ENCODE measurements at places on chromosomes 7 and 10.

- DNase-seq, result no peak
Measured at GRCh38 chr10:127283017-127283416, 86.6 kb upstream of the INSYN2A start.

DNA sequence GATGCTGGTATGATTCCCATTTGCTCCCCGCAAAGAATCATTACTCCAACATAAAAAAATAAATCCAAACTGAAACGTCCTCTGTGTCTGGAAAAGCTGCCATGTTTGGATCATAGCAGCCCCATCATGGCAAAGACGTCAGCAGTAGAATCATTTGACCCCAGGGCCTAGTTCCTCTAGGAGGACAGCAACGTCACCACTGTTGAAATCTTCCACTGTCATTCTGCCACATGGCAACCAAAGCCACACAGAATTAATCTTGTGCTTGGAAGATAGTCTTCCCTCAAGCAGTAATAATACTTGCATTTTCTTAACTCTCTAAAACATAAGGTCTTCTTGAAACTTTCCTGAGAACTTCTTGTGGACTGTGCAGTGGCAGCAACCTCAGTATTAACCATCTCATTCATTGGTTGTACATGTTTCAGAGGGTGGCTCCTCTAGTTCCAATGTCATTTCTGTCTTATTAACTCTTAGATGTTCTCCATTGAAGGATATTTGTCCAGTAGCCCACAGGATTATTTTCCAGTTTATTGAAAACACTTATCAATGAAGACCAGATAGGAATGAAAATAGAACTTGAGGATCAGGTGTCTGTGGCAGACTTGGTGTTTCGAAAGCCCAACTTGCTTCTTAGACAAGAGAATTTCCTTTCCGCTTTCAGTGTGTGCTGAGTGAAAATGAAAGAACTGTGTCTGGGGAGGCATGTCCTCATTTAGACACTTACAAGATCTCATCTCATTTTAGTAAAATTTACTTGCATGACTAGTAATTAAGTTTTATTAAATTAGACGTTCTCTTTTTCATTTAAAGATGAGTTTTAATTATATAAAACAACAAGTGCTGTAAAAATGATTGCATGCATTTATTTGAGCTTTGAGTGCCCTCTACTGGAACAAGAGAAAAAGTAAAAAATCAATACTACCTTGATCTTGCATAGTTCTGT is 28.9 kb upstream of the INHBA start:
- no peak for DNase-seq

DNA sequence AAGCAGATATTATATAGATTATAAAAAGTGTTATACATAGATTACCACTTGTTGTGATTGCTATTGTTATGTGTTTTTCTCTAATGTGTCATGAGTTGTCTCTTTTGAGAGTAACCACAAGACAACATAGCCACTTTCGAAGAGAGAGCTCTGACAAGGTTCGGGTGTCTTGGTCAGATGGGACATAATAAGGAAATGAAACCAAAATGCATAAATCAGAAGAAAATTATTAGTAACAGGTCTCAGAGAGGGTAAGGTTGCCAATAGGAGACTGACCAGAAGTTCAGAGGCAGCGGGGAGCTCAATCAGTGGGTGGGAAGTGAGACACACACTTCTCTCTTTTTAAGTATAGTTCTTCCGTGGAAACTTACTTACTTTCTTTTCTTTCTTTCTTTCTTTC is 639.2 kb upstream of the POT1 start:
- DNase-seq, result no peak

DNA sequence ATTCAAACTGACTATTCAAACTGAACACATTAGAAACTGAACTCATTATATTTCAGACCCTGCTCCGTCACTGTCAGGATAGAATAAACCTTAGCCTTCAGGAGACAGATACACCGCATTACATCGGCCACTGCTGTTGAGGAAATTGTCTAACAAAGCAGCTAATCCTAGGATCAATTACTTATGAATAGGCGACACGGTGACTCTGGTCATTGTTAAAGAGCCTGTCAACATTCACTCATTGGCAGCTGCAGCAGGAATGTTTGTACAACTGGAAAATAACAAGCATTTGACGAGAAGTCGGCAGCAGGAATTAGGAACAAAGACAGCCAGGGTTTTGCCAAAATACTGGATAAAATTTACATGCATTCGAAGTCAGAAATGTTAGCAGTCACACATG is 112.0 kb upstream of the MKX start:
- DNase-seq, result no peak

DNA sequence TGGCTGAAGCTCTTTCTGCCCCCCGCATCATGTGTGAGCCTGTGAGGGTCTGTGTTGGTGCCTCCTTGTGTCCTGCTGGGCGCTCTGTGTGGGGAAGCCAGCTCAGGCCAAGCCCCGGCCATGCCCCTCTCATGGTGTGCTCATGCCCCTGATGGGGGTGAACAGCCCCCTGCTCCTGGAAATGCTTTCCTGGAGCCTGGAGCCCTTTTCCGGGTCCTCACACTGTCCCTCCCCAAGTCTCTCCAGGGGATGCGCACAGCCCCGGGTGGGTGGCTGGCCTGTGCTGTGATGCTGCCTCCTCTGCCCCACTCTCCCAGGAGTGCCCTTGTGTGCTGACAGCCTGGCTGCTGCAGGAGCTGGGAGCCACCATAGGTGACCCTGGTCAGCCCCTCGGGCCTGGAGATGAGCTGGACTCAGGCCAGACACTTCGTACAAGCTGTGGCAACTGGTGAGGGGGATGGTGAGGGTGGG is 20.8 kb upstream of the ZNF862 start:
- no peak for DNase-seq

DNA sequence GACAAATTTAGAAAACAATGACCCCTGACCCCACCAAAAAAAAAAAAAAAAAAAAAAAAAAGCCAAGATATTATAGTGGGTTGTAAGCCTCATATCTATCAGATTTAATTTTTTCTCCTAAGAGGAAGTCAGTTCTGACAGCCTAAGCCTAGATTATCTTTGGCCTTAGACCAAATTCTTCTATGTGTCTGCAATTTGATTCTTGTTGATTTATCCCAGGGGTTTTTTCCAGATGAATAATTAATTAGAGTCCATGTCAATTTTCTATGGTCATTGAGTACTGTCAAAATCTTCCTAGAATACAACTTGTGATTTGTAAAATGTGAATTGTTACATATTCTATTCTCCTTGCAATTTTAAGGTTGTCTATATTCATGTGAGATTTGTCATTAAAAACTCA is 151.6 kb upstream of the CACNA2D1 start:
- DNase-seq, result no peak

DNA sequence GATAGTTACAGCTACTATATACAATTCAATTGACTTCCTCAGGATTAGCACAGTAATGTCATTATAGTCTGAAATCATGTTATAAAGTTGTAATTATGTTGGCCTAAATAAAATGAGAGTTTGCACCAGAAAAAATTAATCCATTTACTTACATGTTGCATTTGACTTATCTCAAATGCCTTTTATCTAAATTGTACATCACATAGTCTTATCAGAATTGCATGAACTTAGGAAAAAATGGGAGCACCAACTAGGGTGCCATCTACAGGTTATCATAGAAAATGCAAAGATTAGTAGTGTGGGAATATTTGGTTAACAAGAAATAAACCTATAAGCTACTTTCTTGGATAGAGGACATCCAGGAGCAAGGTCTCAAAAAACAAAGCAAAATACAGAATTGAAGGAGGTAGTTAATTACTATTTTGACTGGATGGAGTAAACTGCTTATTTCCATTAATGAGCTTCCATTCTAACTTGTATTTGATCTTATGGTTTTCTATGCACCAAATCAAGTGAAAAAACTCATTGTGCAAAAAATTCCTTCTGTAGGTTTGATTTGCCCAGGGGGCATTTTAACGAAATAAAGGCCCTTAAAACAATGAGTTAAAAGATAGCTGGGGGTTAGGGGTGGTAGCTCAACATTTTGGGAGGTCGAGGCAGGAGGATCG is 60.0 kb upstream of the ORC5 start:
- no peak for DNase-seq

GRCh38 chr7:143280566-143280965 is 4.2 kb upstream of the TMEM139 start:
- DNase-seq, result no peak

DNA sequence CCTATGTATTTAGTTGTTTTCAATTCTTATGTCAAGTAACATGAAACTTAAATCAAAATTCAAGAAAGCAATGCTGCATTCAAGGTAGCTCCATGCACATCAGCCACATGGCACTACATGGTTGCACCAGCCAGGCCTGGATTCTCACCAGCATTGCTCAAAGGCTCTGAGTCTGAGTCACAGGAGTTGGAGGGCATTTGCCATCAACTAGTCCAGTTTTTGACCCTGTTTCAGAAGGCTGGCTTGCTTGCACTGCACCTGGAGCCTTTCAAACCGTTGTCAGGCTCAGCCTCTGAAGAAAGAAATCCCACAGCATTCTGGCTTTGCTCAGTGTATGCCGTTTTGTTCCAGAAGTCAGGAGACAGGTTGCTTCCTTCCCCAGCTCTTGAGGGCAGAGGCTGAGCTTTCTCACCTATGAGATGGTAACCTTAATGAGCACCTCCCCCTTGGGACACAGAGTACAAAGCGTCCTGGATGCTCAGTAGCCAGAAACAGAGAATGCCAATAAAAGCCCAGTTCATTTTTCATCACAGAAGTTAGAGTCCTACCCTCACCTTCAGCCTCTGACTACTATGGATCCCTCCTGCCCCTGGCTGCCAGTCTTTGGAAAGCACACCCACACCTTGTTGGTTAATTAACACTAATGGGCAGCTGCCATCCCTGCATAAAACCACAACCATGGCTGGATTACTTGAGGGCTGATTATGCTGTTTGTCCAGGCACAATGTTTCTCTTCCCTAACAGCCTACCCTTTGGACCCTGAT is 288.4 kb upstream of the LRRTM3 start:
- no peak for DNase-seq

DNA sequence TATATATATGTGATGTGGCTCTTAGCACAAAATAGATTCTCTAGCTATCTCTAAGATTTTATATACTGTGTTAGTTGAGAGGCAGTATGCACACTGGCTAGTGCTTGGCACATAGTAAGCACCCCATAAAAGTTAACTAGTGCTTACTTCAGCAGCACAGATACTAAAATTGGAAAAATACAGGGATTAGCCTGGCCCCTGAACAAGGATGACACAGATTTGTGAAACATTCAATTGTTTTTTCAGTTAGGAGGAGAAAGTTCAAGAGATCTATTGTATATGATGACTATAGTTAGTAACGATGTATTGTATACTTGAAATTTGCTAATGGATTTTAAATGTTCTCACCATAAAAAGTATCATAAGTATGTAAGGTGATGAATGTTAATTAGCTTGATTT is 78.3 kb upstream of the LRRC17 start:
- no peak for DNase-seq

DNA sequence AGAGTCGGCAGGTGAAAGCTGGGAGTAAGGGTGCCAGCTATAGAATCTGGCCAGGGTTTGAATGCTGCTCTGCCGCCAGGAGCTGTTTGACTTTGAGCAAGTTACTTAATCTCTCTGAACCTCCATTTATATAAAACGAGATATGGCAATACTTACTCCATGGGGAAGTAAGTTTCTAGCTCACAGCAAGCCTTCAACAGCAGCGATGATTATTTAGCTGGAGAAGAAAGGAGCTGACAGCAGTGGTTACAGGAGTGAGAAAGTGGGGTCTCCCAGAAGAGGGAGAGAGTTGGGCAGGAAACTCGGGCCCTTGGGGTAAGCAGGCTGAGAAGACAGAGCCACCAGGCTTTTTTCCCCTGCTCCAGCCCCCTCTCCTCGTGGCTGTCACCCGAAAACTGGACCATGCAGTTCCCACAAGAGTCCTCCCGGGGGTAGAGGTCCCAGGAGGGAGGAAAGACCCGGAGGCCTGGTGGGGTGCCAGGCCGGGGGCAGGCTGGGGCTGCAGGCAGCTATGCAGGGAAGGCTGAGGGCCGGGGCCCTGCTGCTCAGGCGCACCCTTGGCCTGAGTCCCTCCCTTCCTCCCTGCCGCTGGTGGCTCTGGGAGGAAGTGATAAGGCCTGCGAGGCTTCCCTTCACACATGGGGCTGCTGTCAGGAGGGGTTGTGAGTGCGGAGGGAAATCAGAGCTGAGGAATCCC is 3.5 kb downstream of the NOS3 start:
- DNase-seq, result no peak

DNA sequence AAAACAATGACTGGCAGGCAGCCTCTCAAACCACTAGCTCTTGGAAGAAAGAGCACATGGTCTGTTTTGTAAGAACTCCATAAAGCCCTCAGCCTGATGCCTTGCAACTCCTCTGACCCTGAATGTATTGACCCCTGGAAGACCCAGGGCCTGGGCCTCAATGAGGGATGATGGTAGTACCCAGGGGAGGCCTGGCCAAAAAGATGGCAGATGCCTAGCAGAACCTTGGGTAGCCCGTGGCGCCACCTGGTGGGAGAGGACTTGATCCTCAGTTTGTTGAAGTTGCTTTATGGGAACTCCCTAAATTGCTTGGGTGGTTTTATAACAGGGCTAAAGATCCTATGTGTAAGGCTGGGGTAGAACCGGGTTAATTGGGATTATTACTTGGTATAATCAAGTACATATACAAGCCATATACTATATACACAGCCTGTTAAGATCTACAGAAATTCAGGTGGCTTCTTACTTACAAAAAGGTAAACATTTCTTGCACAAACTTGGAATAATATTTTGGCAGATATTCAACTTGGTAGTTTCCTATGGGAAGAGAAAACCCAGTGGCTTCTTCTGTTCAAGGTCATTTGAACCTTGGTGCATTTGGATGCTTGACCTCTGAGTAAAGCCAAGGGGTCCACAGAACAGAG is 95.8 kb upstream of the CACUL1 start:
- no peak for DNase-seq

Data from right kidney (tissue), 9 donors.